ENCODE measurements at places on chromosomes 5 and 9. TPM values are rescaled to one million over a fixed set of nuclear protein-coding genes. Genes with fewer than 3 reads are reported as not detected.

The RAD17 gene
- 24.0 TPM for total RNA-seq

The EEIG1 gene
- total RNA-seq = 175 TPM

The FBP2 gene
- total RNA-seq = not detected

The SLC4A9 gene
- total RNA-seq = 0.10 TPM

The UGT3A1 gene
- not detected for total RNA-seq

The BHMT gene
- total RNA-seq = not detected

The CCL27 gene
- total RNA-seq = not detected

The SPINK4 gene
- total RNA-seq = not detected

Data from T-helper 1 cell treated with Interleukin-12 subunit alpha and Interleukin-12 subunit beta and Interleukin-4 antibody, amounts not matched to agents 30 ng/mL and 1 ng/mL, for 36 hours (primary cell).